HuH-7 (cell line): ENCODE measurements at places on chromosomes 5 and 9.

DNA sequence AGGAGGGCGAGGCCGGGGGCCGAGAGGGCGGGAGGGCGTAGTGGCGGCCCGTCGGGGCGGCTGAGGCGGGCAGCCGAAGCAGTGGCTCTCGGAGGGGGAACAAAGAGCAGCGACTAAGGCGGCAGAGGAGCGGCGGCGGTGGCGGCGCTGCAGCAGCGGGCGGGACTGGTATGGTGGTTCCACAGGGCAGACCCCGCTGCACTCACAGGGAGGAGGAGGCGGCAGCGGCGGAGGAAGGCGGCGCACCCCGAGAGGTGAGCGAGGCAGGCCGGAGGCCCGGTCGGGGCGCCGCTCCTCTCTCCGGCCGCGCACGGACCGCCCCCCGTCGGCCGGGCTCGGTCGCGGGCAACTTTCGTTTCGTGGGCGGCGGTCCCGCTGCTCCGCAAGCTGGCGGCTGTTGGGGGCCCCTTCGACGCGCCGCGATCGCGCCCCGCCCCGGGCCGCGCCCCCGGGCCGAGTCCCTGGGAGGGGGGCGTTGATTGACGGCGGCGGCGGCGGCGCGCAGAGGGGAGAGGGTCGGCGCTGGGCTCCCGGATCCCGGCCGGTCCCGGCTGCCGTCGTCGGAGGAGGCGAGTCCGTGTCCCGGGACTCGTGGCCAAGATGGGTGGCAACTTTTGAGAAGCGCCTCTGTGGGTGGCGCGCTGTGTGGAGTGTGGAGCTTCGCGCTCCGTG is 467 bp downstream of the CNOT6 start:
- DNase-seq: peak; percentile 40

- DNase-seq: no peak
Observed at GRCh38 chr5:61123145-61123544, 39.1 kb downstream of the SMIM15 start.

DNA sequence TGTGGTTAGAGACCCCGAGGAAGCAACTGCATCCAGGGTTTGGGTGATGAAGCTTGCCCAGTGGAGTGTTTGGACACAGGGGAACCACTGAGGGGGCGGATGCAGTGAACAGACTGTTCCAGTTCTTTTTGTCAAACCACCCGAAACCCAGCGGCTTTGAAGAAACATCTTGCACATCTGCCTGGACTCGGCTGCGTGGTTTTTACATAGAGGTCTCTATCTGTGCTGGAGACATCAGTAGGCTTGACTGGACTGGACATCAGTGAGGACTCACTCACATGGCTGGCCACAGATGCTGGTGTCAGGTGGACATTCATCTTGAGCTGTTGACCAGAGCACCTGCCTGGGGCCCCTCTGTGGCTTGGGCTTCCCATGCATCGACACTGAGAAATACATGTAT is 15.3 kb upstream of the SPATA31E1 start:
- DNase-seq: no peak

DNA sequence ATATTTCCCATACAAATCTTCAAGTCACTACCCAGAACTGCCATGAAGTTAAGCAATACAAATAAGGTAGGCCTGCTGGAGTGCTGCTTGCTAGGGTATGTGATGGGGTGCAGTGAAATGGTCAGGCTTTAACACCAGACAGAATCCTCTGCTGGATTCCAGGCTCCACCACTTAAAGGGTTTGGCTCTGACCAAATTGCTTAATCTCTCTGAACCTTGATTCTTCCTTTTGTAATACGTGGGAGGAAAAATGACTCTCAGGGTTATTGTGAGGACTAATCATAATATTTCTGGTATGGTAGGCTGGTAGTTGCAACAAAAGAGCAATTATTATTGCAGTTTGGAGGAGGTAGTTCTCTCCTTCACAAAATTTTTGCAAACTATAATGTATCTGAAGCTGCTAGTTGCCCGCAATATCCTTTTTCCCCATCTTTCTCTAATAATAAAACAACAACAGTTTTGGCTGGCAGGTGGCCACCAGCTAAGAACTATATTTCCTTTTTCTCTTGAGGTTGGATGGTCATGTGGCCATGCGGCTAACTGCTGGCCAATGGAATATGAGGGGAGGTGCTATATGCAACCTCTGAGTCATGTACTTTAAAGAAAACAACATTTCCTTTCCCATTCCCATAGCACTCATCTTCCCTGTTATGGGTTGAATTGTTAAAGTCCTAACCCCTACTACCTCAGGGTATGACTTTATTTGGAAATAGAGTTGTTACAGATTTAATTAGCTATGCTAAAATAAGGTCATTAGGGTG is 44.1 kb downstream of the CCL28 start:
- no peak for DNase-seq

- no peak for DNase-seq
Observed at GRCh38 chr5:17403695-17404490, 94.1 kb upstream of the TAF11L2 start.

DNA sequence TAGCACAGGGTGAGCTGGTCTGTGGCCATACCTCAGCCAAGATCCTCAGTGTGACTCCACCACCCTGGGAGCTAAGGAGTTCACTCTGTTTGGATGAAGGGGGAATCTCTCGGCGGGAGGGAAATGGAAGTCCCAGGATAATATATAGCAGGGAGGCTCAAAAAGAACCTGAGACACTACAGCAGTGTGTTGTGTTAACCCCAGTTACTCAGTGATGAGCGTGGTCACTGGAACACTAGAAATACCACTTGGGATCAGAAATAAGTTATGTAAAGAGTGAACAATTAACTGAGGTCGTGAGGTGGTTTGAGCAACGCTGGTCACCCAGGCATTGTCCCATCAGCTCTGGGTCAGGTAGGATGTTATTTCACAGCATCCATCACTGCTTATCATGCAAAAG is 59.3 kb upstream of the ADAMTS16 start:
- no peak for DNase-seq

DNA sequence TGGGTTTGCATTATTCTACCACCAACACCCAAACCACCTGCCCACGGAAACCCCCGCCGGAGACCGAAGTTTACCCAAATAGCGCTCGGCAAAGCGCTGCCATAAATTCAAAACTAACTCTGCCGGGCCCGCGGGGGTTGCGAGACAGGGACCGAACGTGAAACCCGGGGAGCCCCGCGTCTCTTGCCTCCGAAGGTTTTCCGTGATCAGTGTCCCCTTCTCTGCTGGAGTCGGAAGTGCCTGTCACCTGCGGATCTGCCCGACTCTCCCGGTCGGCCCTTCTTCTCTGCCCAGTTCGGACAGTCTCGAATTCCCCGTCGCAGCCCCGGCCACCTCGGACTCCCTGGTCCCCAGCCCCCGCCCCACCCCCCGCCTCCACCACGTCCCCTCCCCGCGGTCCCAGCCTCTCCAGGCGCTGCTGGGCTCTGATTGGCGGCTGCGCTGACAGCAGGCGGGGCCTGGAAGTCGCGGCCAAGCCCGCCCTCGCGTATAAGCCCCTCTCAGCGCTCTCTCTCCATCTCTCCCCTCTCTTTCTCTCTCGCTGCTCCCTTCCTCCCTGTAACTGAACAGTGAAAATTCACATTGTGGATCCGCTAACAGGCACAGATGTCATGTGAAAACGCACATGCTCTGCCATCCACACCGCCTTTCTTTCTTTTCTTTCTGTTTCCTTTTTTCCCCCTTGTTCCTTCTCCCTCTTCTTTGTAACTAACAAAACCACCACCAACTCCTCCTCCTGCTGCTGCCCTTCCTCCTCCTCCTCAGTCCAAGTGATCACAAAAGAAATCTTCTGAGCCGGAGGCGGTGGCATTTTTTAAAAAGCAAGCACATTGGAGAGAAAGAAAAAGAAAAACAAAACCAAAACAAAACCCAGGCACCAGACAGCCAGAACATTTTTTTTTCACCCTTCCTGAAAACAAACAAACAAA is at the start of gene RORB:
RORB (plus strand) TSS at position 517 of the 929 bp plus-strand sequence. CDS start 642 bp downstream, outside the sequence.
- peak; percentile 67 for DNase-seq

DNA sequence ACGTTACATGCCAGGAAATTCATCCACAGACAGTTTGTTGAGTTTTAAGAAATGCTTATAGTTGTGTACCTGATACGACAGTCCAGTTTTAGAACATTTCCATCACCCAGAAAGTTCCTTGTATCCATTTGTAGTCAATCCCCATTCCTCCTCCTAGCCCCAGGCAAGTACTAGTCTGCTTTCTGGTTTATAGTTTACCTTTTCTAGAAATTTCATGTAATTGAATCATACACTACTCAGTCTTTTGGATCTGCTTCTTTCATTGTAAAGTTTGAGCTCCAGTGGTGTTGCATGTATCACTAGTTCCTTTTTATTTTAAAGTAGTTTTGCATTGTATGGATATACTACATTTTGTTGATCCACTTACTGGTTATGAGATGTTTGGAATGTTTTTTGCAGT is 291.2 kb downstream of the AOPEP start:
- DNase-seq: no peak

- DNase-seq: no peak
Observed at GRCh38 chr5:138952962-138953361, 77.8 kb upstream of the LRRTM2 start.

DNA sequence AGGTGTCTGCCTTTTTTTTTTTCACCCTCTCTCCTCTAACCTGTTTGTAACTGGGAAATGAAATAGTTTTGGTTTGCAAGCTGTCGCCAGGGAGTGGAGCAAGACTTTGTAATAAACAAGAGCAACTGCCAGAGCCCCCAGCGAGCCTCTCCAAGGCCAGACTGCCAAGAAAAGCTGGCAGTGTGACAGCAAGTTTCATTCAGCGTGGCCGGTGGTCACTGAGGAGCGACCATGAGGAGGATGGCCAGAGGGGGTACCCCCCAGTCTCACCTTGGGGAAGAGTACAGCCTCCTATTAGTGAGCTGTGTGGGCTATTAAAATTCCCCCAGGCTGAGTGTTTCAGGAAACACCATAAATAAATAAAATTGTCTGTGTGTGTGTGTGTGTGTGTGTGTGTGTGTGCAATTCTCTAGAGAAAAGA is 49.9 kb downstream of the ZFAND5 start:
- DNase-seq: no peak

- no peak for DNase-seq
Observed at GRCh38 chr5:96196890-96197289, 235.2 kb upstream of the ELL2 start.

GRCh38 chr5:1336106-1336561 is 8.8 kb downstream of the CLPTM1L start:
- DNase-seq: no peak

- DNase-seq: no peak
Observed at GRCh38 chr9:120390637-120391190, 189.3 kb downstream of the CDK5RAP2 start.

DNA sequence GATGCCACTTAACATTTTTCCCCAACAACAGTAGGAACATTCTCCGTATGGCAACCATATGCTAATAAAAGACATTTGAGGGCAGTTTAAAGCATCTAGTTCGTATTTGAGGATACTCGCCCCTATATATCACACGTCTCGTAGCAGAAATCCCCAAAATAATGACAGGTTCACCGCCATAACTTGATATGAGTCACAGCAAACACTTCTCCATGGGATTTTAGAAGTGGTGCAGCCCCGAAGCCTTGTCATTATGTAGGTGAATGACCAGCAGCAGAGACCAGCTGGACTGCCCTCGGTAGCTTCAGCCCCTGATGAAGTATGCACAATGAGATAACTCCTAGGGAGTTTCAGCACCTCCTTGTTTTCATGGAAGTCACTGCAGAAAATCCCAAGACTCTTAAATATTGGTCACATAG is 2.0 kb downstream of the CTNND2 start:
- no peak for DNase-seq

- DNase-seq: no peak
Observed at GRCh38 chr9:33489066-33489465, 15.3 kb upstream of the NOL6 start.

DNA sequence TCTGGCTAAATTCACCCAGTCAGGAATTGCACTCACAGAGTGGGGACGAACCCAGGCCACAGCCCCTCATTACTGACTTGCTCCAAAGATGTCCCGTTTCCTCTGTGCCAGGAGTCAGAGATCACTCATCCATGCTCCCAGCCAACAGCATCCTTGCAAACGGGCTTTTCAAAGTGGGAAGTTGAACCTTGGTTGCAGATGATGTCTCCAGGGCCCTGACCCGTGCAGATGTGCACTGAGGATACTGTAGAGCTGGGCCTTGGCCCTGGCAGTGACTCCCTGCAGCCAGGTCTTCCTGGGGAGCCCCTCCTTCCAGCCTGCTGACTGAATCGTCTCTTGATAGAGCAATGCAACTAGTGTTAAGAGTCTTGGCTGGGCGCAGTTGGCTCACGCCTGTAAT is 22.3 kb downstream of the TCF7 start:
- DNase-seq: no peak

DNA sequence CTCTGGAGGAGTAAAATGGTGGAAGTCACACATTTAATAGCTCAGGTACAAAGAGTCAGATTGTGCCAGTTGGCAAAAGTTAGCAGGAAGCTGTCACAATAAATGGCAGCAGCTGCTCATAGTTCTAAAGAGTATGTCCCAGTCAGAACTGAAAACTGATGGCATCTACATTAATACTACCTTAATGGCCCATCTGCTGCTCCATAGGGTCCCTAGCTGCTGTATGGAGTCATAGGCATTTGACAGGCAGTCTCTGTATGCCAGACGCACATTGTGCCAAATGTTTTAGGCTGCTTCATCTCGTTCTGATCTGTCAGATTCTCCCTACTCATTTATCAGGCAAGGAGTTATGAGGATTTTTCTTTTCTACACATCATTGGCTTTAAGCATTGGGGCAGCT is 515.8 kb upstream of the ARRDC3 start:
- DNase-seq: no peak

DNA sequence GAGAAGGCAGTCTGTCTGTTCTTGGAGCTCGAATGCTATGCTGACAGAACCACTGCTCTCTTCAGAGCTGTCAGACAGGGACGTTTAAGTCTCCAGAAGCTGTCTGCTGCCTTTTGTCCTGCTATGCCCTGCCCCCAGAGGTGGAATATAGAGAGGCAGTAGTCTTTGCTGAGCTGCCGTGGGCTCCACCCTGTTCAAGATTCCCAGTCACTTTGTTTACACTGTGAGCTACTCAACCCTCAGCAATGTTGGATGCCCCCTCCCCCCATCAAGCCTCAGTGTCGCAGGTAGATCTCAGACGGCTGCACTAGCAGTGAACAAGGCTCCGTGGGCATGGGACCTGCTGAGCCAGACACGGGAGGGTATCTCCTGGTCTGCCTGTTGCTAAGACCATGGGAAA is 344.2 kb downstream of the TMEM161B start:
- no peak for DNase-seq

DNA sequence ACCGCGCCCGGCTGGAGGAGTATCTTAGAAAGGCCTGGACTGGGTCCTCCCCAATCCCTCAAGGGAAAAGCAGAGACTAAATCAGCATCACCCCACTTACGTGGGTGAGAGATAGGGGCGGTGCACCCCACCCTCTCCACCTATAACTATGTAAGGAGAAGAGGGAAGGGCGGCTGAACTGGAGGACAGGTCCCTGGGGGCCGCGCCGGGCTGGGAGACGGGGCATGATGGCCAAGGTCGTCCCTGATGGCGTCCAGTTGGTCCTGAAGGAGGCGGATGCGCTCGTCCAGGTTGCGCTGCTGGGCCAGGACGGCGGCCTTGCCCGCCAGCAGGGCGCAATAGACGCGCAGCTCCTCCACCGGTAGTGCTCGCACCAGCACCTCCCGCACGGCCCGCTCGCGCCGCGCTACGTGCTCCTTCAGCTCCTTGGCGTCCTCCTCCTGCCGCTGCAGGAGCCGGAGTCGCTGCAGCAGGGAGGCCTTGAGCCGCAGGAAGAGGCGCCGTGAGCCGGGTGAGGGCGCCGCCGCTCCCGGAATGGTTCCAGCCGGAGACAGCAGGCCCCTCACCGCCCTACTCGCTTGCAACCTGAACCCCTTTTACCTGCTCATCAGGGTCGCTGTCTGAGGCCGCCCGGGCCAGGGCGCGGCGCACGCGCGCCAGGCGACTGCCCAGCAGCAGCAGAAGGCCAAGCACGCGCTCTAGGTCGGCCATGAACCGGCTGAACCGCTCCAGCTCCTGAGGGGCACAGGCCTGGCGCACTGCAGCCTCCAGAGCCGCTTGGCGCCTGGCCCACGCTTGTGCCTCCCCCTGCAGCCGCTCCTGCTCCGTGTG is 7.6 kb downstream of the SHROOM1 start:
- DNase-seq: no peak
